Stimulated activated CD4-positive, alpha-beta T cell treated with anti-CD3 and anti-CD28 coated beads, Interleukin-2, amount 100 ng/mL, for 48 hours (primary cell): ENCODE measurements at places on chromosomes 5 and 9.
A peak's percentile ranks its signal among the peaks of the same experiment; 100 is the strongest.

- DNase-seq: no peak
These were observed 23.7 kb upstream of the LOX start for GRCh38 chr5:122101636-122102285.

- no peak for DNase-seq
These were observed 97.7 kb upstream of the IER5L start for GRCh38 chr9:129275626-129276247.

GRCh38 chr9:72527801-72528195, 6.4 kb downstream of the TMC1 start:
- no peak for DNase-seq

DNA sequence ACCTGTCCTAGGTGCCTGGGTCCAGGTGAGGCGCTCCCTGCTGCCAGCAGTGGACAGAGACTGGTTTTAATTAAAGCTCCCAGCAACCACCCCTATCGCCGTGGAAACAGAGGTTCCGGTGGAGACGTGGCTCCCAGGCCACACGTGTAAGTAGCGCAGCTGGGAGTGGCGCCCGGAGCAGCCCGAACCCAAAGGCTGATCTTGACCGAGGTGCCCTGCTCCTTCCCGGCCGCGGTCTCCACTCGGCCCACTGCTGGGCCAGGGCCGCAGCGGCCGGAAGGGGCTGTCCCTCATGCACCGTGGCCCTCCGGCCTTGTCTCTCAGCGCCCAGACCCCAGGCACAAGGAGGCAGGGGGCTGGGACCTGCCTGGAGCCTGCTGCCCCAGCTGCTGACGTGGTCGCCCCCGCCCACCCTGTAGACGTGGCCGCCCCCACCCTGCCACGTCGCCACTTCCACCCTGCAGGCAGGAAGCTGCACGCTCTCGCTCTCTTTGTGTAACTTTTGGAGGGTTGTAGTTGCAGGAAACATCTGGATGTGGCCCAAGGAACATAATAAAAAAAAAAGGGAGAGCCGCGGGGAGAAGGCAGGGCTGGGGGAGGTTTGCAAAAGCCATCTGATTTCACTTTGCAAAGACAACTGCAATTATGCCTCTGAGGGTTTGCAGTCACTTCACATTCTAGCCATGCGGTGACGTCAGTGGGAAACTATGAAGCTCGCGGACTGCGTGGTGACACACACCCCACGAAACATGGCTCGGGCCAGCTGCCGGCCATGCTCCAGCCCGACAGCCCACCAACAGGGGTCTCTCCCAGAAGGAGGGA, 129.9 kb downstream of the RXRA start:
- DNase-seq: peak; percentile 52

DNA sequence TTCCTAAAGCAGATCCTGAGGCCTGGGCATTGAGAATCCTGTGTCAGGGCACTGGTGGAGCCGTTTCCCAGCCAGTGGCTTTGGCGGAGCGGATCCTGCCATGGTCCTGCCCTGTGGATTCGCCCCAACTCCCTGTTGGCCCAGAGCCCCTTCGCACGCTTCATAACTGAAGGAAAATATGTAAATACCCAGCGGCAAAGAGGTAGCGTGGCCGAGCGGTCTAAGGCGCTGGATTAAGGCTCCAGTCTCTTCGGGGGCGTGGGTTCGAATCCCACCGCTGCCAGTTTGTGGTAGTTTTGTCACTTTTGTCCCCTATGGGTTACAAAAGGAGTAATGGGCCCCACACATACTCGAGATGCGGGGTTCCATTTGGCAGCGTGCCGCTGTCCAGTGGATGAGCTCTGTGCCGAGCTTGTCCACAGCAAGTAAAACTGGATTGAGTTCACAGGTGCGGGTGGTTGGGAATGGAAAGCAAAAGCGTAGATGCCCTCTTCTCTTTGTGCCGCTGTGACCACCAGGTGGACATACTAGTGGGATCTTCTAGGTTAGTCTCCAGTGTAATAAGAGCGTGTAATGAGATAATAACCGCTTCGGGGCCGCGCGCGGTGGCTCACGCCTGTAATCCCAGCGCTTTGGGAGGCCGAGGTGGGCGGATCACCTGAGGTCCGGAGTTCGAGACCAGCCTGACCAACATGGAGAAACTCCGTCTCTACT, 17.3 kb downstream of the TRIM7 start:
- peak; percentile 73 for DNase-seq

GRCh38 chr5:179311581-179311980, 33.7 kb downstream of the ADAMTS2 start:
- no peak for DNase-seq

- DNase-seq: no peak
These were observed 109.7 kb downstream of the MSX2 start for GRCh38 chr5:174834081-174834480.

- no peak for DNase-seq
These were observed 132.4 kb downstream of the GCNT1 start for GRCh38 chr9:76591256-76591950.

DNA sequence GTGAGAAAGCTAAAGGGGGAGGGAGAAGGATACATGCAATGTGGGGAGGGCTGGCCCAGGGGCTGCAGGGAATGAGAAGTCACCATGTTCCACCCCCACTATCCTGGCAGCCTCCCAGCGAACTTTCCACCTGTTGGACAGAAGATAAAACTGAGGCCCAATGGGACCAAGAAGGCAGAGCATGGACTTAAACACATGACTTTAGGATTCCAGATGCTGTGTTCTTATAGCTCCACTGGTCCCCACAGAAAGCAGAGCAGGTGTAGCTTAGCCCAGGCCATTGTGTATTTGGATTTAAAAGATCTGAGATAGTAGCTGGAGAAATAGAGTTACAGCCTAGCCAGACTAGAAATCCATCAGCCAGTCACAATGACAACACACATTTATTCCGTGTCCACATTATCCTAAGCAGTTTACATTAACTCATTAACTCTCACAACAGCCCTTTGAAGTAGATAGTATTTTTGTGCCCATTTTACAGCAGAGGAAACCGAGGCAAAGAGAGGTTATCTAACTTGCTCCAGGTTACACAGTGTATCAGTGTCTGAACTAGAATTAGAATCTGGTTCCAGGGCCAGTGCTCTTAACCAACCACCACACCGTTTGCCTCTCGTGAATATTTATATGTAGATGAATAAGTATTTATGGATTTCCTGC, 121.0 kb downstream of the RGS3 start:
- DNase-seq: no peak

DNA sequence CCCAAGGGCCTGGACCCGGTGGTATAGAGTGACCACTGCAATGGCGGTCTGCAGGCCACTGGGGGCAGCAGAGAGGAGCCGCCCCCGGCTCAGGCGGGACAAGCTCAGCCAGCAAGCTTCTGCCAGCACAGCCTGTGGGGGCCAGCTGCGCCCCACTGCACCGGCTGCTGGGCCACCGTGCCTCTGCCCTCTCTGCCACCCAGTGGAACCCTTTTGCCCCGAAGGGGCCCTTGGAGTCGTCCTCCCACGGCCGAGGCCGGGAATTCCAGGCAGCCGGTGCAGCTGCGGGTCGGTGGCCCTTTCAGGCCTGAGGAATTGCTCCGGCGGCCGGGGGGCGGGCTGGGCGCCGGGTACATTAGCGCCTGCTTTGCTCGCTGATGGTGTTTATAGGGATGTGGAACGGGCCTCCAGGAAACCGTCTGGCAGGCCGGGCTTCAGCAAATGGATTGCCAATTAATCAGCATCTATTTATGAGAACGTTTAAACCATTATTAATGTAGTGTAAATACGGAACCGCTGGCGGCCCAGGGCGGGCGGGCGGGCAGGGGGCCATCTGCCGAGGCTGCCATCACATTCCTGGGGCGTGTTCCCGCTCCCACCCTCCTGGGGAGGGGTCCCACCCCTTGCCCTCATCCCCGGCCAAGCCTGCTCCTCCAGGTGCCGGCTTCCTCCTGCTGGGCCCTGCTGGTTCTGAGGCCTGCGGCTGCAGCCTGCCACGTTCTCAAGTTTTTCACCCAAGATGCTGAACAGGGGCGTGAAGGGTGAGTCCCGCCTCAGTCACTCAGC, 127.4 kb downstream of the BARX1 start:
- peak; percentile 30 for DNase-seq

- peak; percentile 42 for DNase-seq
These were observed 413 bp downstream of the JADE2 start for GRCh38 chr5:134525683-134526482.

DNA sequence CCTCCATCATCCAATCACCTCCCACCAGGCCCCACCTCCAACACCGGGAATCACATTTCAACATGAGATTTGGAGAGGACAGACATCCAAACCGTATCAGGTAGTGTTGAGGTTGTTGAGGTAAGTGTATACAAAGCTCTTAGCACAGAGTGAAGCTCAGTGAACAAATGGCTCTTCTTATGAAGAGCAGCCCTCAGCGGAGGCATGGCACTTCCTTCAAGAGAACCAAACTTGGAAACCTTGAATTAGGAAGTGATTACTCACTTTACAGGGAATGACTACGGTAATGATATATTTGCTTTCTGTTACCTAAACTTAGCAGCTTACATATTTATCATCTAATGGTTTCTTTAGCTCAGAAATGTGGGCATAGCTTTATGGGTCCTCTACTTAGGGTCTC, 92.8 kb downstream of the IQGAP2 start:
- no peak for DNase-seq

- DNase-seq: no peak
These were observed 287.9 kb downstream of the AGTPBP1 start for GRCh38 chr9:85453850-85454249.

DNA sequence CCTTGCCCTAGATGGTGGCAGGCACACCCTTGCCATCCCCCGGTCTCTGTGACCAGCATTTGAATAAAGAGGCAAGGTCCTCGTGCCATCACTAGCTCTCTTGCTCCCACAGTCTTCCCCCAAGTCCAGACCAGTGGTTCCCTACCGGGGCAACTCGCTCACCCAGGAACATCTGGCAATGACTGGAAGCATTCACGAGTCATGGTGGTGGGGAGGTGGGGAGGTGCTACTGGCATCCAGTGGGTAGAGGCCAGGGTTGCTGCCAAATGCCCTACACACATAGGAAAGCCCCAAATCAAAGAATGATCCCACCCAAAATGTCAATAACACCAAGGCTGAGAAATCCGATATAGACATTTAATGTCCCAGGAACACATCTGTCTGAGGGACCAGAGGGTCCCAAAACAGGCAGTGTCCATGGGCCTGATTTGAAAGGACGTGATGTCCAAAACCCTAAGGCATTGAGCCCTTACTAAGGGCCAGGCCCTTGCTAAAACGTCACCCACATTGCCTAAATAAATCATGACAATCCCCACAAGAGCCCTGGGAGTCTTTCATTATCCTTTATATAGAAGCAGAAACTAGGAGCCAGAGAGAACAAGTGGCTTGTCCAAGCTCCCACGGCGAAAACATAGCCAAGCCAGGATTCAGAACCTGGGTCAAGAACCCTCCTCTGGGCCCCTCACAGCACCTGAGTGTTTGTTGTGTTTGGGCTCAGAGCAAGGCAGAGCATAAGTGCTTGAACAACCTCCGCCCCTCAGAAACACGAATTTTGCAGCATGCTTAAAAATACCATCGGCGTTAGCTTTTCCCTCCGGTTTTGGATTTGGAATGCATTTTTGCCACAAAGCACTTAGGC, 119.3 kb upstream of the WWC1 start:
- DNase-seq: no peak

DNA sequence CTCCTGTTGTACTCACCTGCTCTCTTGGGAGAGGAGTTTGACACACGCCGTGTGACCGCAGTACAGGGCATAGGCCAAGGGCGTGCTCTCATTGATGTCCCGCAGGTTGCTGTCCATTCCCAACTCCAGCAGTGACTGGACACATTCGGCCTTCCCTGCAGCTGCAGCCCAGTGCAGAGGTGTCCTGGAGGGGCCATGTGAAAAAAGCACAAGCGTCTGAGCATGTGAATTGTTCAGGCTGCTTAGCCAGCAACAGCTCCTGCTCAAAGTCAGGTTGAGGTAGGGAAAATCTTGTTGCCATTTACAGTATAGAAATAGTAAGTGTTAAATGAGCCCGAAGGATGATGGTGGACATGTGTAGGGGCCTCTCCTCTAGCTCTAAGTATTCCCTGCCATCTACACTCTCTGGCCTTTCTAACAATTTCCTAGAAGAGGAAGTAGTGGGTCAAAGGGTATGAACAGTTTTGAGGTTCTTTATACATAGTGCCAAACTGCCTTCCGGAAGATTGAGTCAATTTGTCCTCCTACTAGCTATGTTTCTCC, 116.5 kb downstream of the ANKRD55 start:
- DNase-seq: no peak

DNA sequence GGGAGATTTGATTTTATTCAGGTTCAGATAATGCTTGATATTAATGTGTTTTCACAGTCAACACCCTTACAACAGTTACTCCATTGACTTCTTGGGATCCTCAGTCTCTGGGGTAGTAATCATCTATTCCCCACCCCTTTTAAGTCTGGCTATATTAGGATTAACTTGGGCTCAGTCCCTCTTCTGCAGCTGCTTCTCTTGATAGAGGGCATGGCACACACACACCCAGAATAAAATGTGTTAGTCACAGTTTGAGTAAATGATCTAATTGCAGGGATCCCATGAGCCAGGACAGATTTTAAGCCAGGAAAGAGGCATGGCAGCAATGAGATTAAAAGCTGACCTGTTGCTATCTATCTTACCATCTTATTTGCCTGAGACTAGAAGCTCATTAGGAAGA, 53.7 kb upstream of the VLDLR start:
- DNase-seq: no peak

- DNase-seq: no peak
These were observed 162.4 kb upstream of the ZNF608 start for GRCh38 chr5:124908581-124909451.

- no peak for DNase-seq
These were observed 34.3 kb upstream of the DAB2 start for GRCh38 chr5:39459071-39459470.

DNA sequence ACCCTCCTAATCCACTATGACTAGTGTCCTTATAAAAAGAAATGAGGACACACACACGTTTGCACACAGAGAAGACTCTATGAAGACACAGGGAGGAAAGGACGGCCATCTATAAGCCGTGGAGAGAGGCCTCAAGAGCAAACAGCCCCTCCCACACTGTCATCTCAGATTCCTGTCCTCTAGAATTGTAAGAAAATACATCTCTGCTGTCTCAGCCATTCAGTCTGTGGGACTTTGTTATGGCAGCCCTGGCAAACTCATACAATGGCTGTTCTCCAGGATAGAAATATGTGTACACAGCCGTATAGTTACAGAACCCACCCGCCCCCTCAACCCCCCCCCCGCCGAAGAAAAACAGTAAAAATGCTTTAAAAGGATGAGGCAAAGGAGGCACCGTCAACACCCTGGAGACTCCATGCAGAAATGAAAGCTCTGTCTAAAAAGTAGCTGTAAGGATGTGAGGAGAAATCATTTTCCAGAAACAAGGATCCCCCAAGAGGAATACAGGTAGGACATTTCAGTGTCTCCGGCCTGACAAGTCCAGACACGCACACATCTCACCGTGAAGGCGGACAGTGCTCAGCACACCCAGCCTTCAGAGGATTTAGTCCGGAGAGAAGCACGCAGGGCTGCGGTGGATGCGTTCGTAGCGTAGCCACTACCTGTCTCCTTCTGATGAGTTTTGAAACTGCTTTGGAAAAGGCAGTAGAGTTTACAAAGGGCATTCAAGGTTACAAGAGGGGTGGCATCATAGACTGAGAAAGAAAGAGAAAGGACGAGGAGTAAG, 110.8 kb upstream of the ERCC6L2 start:
- DNase-seq: no peak

DNA sequence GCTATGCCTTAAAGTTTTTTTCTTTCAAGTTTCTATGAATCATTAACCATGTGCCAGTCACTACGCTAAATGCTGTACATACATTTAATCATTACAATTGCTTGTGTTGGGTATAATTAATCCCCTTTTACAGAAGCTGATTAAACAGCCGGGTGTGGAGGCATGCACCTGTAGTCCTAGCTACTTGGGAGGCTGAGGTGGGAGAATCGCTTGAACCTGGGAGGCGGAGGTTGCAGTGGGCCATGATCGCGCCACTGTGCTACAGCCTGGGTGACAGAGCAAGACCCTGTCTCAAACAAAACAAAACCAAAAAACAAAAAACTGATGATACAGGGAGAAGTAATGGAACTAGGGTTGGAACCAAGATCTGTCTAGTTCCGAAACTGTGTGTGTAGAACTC, 1.2 kb upstream of the UBE2R2 start:
- DNase-seq: no peak
